BJ (cell line): ENCODE measurements at places on chromosomes 3 and 15.

DNA sequence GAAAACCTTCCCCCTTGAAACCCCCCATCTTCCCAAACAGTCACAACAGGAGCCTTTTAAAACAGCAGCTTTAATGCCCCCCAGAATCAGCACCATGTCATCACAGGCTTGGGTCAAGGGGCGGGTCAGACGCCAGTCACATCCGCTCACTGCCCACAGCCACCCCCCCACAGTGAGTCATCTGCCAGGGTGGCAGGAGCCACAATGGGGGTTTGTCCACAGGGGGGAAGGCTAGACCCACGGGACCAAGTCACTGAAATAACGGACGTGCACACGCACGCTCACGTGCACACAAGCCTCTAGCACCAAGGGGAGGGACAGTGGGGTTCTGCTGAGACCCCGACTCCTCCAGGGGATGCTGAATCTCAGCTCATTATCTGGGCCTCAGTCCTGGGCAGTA, 441 bp upstream of the UCN2 start:
- DNase-seq = no peak

- DNase-seq = no peak
These were observed 889.7 kb downstream of the IGSF11 start for GRCh38 chr3:118144919-118145318.

- no peak for DNase-seq
These were observed 42.1 kb upstream of the RARB start for GRCh38 chr3:25385807-25386460.

GRCh38 chr3:132536442-132537153, 60.5 kb upstream of the ACKR4 start:
- no peak for DNase-seq

DNA sequence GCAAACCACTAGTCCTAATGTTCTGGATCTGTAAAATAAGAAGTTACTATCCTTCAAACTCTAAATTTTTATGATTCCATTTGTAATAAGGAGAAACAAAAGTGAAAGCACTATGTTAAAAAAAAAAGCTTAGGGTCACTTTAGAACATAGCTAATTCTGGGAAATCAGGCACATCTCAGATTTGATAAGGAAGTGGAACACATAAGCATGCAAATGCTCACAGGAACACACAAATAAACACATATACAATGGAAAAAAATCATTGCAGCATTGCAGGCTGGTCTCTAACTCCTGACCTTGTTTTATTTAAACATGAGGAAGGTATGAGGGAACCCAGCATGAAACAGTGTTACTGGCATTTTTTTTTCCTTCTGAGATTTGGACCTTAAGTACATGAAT, 63.2 kb upstream of the TNFSF10 start:
- no peak for DNase-seq
